Calu3 (cell line): ENCODE measurements at places on chromosomes 12 and 14. TPM values are rescaled to one million over a fixed set of nuclear protein-coding genes. Genes with fewer than 3 reads are reported as not detected.

GRCh38 chr14:33646692-33647260 lies 304.1 kb downstream of the EGLN3 start:
- DNase-seq = no peak
- no peaks in the 10 kb centered on the region for H3K4me1 ChIP-seq
- H3K36me3 ChIP-seq = no peaks in the 10 kb centered on the region
- no peak overlapping the region for H3K27ac ChIP-seq
- no peak overlapping the region for H3K4me3 ChIP-seq

Gene RSRC2
- 84.0 and 86.9 TPM in 2 replicates for total RNA-seq

GRCh38 chr14:55892906-55893305 lies 225.3 kb upstream of the PELI2 start:
- H3K27ac ChIP-seq = no peak overlapping the region
- no peaks in the 10 kb centered on the region for H3K36me3 ChIP-seq
- no peaks in the 10 kb centered on the region for H3K4me1 ChIP-seq
- H3K27me3 ChIP-seq = no peaks in the 10 kb centered on the region
- DNase-seq = no peak

DNA sequence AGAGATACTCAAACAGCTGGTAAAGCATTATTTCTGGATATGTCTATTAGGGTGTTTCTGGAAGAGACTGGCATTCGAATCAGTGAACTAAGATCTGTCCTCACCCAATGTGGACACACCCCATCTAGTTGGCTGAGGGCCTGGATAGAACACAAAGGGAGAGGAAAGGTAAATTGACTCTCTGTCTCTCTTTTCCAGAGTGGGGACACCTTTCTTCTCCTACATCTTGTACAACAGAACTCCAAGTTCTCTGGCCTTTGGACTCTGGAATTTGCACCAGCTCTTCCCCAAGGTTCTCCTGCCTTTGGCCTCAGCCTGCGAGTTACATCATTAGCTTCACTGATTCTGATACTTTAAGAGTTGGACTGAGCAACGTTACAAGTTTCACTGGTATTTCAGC lies 1253.9 kb downstream of the SLC16A7 start:
- H3K4me3 ChIP-seq = no peak overlapping the region
- no peak for DNase-seq
- H3K27me3 ChIP-seq = no peaks in the 10 kb centered on the region
- no peak overlapping the region for H3K27ac ChIP-seq
- H3K36me3 ChIP-seq = no peaks in the 10 kb centered on the region
- peaks cover 17% of the 10 kb centered on the region for H3K4me1 ChIP-seq

GRCh38 chr14:96905825-96906224 lies 108.6 kb downstream of the VRK1 start:
- no peak for DNase-seq
- no peaks in the 10 kb centered on the region for H3K27me3 ChIP-seq
- no peaks in the 10 kb centered on the region for H3K36me3 ChIP-seq
- H3K27ac ChIP-seq = no peak overlapping the region
- peaks cover 17% of the 10 kb centered on the region for H3K4me1 ChIP-seq

DNA sequence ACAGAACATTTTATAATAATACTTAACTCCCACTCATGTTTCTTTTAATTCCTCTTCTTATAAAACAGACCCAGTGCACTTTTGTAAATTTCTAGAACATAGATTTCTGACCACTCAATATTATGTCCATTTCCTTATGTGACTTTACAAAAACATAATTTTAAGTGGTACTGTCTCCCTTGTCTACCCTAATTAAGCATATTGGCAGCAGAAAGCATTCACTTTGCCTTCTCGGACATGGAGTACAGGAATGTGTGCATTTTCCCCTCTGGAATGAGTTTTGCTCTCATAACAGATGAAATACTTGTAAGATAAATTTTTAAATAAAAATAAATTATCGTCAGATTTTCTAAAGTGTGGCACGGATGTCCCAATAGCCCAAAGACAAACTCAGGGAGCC lies 129.5 kb upstream of the MDM1 start:
- H3K4me3 ChIP-seq = no peak overlapping the region
- H3K27ac ChIP-seq = no peak overlapping the region
- no peaks in the 10 kb centered on the region for H3K4me1 ChIP-seq
- DNase-seq = no peak
- no peaks in the 10 kb centered on the region for H3K36me3 ChIP-seq

DNA sequence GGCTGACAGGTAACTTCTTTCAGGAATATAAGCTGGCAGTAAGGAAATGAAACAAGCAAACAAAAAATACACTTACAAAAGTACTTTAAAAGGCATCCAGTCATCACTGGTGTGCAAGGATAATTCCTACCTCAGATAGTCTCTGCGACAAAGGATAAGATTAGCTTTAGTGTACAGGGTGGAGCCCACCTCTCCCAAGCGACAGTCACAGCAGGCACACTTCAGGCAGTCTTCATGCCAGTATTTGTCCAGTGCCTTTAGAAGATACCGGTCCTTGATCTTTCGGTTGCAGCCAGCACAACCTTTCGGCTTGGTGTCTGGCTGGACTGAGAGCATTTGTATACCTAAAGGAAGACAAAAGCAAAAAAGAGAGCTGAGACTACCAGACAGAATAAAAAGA lies 5.4 kb downstream of the LMO3 start:
- H3K4me3 ChIP-seq = no peak overlapping the region
- no peak for DNase-seq
- peaks cover 1% of the 10 kb centered on the region for H3K36me3 ChIP-seq
- H3K27ac ChIP-seq = no peak overlapping the region
- H3K4me1 ChIP-seq = no peaks in the 10 kb centered on the region
- no peaks in the 10 kb centered on the region for H3K27me3 ChIP-seq
